Immature natural killer cell (primary cell): ENCODE measurements at places on chromosomes 12 and 14. TPM values are rescaled to one million over a fixed set of nuclear protein-coding genes. Genes with fewer than 3 reads are reported as not detected.

DNA sequence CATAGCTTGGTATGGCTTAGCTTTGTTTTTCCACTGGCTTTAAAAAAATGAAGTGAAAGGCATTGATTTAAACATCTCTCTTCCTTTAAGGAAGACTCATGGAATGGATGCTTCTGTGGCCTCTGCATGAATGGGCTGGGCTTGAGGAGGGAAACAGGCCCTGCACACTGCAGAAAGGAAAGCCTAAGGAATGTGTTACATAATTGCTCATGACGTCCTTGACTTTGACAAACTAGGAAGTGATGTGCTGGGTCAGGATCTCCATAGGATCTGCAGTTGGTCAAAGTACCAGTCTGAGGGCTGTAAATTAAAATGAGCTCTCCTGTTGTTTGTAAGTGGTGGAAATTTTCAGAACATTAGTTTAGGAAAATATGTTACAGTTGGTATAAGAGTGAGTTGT, 12.7 kb downstream of the SAMD4A start:
- DNase-seq, result no peak

DNA sequence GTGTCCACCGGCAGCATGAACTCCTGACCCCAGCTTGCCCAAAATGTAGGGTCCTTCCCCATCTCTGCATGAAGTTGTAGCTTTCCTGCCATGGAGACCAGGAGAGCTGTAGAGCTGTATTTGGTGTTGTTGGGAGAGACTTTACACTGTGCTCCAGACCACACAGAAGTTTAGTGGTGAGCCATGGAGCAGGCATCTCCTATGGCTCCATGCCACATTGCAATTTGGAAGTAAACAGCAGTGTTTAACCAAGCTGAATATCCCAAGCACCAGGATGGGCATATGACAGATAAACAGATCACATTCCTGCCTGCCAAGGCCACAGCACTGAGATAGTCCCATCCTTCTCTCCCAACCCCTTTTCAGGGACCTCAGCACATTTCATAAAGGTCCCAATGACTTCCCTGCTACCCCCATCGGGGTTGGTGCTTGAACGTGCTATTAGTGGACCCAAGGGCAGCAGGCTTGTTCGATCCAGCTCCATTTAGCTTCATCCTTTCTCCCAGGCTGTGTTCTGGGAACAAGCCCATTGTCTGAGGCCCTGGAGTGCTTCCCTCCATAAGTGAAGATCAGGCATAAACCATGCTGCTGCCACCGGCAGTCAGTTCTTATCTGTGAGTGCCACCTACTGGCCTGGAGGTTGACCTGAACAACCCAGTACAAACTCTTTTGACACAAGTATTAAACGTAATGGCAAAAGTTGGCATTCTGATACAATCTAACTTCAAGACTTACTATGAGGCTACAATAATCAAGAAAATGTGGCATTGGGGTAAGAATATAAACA, 172.3 kb upstream of the ATXN7L3B start:
- DNase-seq, result no peak

DNA sequence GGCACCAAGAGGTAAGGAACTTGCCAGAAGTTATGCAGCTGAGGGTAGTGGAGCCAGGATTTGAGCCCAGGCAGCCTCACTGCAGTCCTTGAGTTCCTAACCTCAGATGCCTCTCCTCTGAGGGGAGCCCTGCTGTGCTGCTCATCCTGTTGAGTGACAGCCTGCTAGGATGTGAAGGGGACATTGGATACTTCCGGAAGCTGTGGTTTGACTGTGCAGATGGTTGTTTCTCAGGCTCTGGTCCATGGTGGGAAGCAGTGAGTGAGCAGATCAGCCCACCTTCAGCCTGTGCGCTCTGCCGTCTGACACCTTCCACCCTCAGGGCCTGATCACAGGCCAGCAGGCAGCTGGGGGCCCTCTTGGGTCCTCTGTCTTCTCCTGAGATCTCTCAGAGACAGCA, 253.2 kb downstream of the CACNA1C start:
- DNase-seq, result no peak

DNA sequence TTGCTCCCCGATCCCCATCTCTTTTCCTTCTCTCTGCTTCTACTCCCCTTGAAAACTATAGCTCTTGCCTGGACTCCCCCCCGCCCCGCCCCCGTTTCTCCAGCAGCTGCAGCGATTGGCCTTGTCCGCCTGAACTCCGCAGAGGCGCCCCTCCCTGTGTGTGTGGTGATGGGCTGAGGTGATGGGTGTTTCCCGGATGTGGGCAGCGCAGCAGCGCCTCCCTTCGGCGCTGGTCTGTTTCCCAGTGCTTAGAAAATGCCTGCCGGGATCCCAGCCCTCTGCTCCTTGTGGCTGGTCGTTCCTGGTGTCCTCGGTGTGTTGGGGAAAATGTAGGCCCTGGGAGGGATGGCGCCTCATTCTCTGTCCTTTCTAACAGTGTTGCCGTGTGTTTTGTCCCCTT, 43.3 kb downstream of the GALNT8 start:
- DNase-seq, result no peak

GRCh38 chr12:7884689-7885088, 12.0 kb upstream of the SLC2A14 start:
- DNase-seq, result no peak

DNA sequence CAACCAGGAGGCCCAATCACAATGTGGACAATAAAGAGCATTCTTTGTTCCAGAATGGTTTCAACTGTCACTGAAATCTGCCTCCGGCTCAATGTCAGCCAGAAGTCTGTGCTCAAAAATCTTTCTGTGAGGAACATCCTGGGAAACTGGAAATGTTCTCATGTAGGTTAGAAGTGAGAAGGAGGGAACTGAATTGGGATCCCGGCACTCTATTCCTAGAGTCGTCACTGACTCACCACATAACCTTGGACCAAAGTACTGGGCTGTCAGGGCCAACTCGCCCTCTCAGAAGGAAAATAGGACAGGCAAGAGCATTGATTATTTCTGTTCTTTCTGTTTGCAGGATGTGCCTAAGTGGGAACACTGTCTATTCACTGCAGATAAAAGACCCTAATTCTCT, 57.6 kb downstream of the PRKAB1 start:
- DNase-seq, result no peak

HPD gene
- not detected for polyA plus RNA-seq
